ENCODE measurements at places on chromosomes 6 and 20.

GRCh38 chr6:13710552-13711323, 897 bp downstream of the RANBP9 start:
- no peak for DNase-seq

GRCh38 chr6:90146024-90146423, 150.6 kb downstream of the BACH2 start:
- no peak for DNase-seq

GRCh38 chr6:122264557-122264956, 134.9 kb upstream of the HSF2 start:
- DNase-seq, result no peak

DNA sequence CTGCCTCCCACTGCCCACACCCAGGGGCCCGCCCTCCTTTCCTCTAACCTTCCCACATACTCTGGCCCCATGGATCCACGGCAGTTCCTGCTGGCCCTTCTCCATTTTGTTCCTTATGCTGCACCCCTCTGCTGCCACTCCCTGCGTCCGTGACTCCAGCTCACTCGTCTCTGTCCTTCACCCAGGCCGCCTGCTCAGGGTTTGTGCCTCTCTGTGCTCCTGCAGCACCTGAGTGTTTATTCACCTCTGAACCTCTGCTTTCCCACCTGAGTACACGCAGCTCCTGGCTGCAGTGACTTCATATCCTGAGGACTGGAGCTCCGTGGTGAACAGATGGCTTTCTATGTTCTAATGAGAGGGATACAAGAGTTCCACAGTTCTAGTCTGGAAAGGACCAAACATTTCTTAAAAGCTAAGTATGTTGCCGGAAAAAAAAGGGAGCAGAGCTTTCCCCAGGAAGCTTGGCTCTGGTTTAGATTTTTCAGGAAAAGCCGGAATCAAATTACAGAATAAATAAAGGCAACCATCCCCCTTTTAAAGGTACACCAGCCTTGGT, 1.5 kb upstream of the GNRH2 start:
- no peak for DNase-seq

GRCh38 chr6:126374372-126374771, 34.5 kb downstream of the CENPW start:
- DNase-seq, result no peak

All from activated naive CD4-positive, alpha-beta T cell (primary cell).